ENCODE measurements at places on chromosomes 12 and 14. TPM values are rescaled to one million over a fixed set of nuclear protein-coding genes. Genes with fewer than 3 reads are reported as not detected.

Gene IRAK4
- total RNA-seq = 12.0 TPM

Gene DCP1B
- 12.7 TPM for total RNA-seq

Gene ATL1
- 0.72 TPM for total RNA-seq

Gene CCDC38
- total RNA-seq = not detected

Gene OASL
- total RNA-seq = not detected

Gene ASB2
- not detected for total RNA-seq

Gene PXN
- total RNA-seq = 228 TPM

- peaks cover 34% of the 10 kb centered on the region for H3K27me3 ChIP-seq
- no peak within 1 kb of the TSS for H3K27ac ChIP-seq
- H3K4me3 ChIP-seq = peak within 1 kb of the TSS; percentile 83
- H3K4me1 ChIP-seq = peaks cover 37% of the 10 kb centered on the region
These were observed at the start of gene MARCHF9 for GRCh38 chr12:57754411-57755193. Gene MARCHF9 (plus strand): TSS chr12:57755103. CDS start chr12:57755529, 426 bp downstream.

DNA sequence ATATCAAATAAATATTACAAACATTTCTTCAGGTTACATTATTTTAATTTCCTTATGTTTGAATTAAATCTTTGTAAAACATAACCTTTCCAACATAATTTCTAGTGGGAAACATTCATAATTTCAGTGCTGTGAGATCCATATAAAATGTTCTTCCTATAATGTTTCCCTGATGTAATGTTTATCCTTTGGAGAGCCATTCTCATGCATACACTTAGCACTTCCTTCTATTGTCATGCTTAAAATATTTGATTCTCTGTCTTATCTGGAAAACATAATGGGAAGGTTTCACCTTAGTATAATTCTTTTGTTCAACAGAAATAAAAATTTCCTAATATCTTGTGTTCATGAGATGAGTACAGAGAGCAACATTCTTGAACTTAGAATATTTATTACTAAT is 472.5 kb downstream of the ADAMTS20 start:
- H3K27ac ChIP-seq = no peak overlapping the region
- H3K4me1 ChIP-seq = no peaks in the 10 kb centered on the region
- peaks cover under 1% of the 10 kb centered on the region for H3K27me3 ChIP-seq
- no peak for DNase-seq
- no peaks in the 10 kb centered on the region for H3K36me3 ChIP-seq
- H3K4me3 ChIP-seq = no peak overlapping the region

DNA sequence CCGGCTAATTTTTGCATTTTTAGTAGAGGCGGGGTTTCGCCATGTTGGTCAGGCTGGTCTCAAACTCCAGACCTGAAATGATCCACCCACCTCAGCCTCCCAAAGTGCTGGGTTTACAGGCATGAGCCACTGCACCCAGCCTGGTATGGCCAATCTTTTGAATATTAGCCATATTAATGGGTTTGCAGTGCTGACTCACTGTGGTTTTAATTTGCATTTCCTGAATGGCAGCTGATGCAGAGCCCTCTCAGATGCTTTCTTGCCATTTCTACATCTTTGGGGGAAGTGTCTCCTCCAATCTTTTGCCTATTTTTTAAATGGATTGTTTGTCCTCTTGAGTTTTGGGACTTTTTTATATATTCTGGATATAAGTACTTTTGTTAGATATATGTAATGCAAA is 55.5 kb upstream of the NPAS3 start:
- H3K27me3 ChIP-seq = peaks cover 5% of the 10 kb centered on the region
- H3K27ac ChIP-seq = no peak overlapping the region
- no peak for DNase-seq

GRCh38 chr12:119661882-119662281 is 6.1 kb upstream of the PRKAB1 start:
- H3K27me3 ChIP-seq = peaks cover 10% of the 10 kb centered on the region
- peaks cover 15% of the 10 kb centered on the region for H3K4me1 ChIP-seq
- H3K4me3 ChIP-seq = no peak overlapping the region
- DNase-seq = no peak
- H3K27ac ChIP-seq = no peak overlapping the region

DNA sequence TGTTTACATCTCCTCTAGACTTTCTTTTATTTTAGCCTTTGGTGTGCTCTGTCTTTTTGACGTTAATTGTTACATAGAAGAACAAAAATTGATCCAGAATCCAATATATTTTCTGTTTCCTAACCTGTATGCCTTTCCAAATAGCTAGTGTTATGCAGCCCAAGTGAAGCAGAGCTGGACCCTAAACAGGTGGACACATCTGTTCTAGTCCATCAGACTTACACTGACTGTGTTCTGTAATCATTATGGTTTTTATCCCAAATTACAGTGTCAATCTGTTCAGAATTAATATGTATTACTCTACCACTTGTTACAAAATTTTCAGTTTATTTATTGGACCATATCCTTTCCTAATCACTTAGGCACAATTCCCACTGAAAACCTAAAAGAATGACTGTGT is 176.8 kb upstream of the FOXG1 start:
- no peak overlapping the region for H3K27ac ChIP-seq
- H3K27me3 ChIP-seq = no peaks in the 10 kb centered on the region
- H3K4me3 ChIP-seq = no peak overlapping the region
- no peaks in the 10 kb centered on the region for H3K4me1 ChIP-seq
- no peaks in the 10 kb centered on the region for H3K36me3 ChIP-seq

Data from HFFc6 (cell line).